Stimulated activated CD4-positive, alpha-beta T cell treated with anti-CD3 and anti-CD28 coated beads, Interleukin-15, amount 100 ng/mL, for 1 hour (primary cell): ENCODE measurements at places on chromosomes 7 and 10.

DNA sequence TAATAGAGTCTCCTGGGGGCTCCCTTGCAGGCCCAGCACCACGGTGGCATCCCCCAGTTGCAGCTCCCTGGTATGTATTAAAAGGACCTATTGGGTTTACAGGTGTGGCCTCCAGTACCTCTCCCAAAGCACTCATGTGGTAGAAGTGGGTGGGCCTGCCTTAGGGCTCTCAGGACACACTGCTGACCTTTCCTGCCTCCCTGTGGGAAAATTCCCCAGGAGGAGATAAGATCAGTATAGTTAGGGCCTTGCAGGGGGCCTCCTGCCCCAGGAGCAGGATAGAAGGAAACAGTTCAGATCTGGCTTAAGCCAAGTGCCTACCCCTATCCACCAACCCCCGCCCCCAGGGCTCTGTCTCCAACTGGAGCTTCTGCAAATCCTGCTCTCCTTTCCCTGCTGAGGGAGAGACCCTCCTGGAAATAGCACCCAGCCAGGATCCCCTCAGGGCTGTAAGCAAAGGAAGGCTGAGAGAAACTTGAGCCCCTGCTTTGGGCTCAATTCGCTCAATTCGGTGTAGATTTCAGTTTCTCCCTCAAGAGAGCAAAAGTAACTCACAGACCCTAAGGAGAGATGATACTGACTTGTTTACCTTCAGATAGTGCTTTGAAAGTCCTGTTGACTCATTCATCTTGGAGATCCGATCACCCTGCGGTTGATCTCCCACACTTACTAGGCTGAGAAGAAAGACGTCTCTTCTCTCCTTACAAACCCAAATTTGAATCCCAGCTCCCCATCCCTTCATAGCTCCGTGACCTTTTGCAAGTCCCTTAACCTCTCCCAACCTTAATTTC lies 130.6 kb downstream of the WDR11 start:
- no peak for DNase-seq

DNA sequence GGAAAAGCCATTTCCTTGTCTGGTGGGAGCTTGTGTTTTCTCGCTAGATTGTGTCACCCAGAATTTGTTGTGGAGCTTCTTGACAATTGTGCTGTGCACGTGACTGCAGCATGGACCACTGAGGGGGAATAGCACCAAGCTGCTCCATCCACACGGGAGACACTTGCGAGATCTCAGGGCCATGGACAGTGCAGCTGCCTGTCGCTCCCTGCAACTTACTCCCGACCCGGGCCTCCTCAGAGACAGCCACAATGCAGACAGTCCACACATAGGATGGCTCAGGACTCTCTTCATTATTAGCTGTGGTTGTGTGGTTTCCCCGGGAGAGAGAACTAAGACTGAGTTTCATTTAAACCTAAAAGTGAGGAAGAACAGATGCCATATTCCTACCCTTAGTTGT lies 673.2 kb upstream of the GALNT17 start:
- DNase-seq = no peak

GRCh38 chr10:54010337-54010933 lies 790.6 kb downstream of the PCDH15 start:
- no peak for DNase-seq

DNA sequence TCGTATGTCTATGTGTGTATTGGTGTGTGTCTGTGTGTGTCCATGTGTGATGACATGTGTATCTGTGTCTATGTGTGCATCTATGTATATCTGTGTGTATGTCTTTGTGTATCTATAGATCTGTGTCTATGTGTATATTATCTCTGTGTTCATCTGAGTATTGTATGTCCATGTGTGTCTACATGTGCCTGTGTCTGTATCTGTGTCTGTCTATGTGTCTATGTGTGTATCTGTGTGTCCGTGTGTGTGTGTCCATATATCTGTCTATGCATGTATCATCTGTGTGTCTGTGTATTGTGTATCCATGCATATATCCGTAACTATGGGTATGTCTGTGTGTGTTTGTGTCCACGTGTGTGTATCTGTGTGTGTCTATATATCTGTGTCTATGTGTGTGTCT lies 2.7 kb upstream of the FAM20C start:
- DNase-seq = no peak

DNA sequence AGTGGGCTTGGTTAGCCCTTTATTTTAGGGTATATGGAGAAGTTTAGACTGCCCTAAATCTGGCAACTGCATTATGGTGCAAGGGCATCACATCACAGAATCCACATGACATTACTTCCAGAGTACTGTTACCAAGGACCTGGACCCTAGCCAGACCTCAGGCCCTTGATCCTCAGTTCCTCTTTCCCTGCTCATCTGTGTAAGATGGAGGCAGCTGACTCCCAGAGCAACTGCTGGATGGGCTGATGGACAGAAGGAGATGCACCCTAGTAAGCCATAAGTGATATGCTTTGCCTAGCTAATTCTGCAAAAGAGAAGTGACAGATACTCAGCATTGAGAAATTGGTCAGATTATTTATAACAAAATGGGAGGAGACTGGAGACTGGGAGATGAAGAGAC lies 131.7 kb downstream of the DYNC1I1 start:
- DNase-seq = no peak

GRCh38 chr10:46292573-46293023 lies 5.8 kb downstream of the ANTXRL start:
- no peak for DNase-seq

- no peak for DNase-seq
Observed at GRCh38 chr10:30579574-30579973, 50.0 kb downstream of the LYZL2 start.

- no peak for DNase-seq
Observed at GRCh38 chr10:48762064-48763042, 77.7 kb downstream of the WDFY4 start.

GRCh38 chr7:17142831-17143541 lies 155.5 kb upstream of the AHR start:
- no peak for DNase-seq

DNA sequence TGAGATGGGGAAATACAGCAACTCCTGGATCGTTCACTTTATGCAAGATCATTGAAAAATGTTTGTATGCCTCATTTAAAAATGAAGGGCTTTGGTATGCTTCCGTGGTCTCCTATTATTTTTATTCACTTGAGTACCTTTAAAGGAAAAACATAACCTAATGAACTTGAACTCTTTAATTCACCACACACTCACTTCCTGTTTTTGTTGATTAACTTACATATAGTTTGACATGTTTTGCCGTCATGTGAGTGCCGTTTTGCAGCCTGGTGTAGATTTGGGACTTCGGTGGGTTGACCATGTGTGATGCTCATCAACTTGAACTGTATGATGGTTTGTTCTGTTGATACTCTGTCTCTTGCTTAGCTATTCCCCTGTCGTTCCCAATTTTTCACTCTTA lies 28.9 kb downstream of the CASP7 start:
- DNase-seq = no peak

DNA sequence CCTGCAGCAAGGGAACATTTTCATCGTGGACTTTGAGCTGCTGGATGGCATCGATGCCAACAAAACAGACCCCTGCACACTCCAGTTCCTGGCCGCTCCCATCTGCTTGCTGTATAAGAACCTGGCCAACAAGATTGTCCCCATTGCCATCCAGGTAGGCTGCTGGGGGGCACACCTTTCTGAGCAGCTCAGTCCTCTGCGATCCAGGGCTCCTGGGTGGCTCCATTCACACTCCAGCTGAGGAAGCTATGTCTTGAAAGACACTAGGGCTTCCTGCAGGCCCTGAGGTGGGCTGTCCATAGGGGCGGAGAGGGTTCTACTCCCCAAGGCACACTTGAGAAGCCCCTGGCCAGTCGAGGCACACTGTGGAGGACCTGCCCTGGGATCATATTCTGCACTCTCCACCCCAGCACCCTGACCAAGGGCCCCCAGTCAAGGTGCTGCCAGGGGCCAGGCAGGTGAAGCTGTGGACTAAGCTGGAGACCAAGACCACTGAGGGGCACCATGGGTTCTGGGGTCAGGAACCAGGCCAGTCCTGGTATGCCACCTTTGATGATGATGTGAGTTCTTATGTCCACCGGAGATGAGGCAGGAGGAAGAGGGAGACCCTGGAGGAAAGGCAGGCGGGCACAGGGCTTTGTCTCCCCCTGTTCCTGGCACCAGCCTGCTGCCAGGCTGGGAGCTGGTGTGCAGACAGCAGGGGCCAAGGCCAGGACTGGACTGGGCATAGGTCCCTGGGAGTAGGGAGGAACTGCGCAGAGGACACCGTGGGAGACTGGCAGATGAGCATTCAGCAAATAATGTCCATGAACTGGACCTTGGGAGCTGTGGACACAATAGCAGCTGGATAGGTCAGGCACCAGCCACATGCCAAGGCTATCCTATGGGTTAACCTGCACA lies 54.8 kb downstream of the ALOX5 start:
- DNase-seq = no peak

- no peak for DNase-seq
Observed at GRCh38 chr7:139998572-139998971, 64.2 kb downstream of the PARP12 start.

- no peak for DNase-seq
Observed at GRCh38 chr7:38506756-38507155, 124.4 kb downstream of the AMPH start.

DNA sequence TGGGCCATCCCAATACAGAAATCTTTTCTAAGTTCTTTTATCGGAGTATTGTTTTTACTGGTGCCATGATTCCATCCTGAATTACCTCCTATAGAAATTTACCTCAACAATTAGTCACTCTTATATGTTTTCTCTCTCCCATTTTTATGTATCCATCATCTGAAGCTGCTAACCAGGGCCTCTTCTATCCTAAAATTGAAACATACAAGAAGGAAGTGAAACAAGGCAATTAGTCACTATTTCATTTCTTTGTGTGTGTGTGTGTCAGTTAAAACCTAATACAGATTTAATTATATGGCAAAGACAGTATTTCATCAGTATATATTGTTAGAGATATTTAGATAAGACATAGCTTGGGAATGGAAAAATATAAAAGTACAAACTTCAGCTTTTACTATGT lies 148.4 kb upstream of the AHR start:
- DNase-seq = no peak

DNA sequence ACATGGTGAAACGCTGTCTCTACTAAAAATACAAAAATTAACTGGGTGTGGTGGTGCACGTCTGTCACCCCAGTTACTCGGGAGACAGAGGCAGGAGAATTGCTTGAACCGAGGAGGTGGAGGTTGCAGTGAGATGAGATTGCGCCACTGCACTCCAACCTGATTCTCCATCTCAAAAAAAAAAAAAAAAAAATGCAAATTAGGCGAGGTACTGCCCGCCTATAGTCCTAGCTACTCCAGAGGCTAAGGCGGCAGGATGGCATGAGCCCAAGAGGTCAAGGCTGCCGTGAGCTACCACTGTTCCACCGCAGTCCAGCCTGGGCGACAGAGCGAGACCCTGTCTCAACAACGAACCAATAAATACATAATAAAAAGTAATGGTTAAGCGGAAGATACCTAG lies 1.1 kb upstream of the EIF4H start:
- no peak for DNase-seq

- peak; percentile 5 for DNase-seq
Observed at GRCh38 chr10:112307358-112308124, 24.3 kb downstream of the TECTB start.

DNA sequence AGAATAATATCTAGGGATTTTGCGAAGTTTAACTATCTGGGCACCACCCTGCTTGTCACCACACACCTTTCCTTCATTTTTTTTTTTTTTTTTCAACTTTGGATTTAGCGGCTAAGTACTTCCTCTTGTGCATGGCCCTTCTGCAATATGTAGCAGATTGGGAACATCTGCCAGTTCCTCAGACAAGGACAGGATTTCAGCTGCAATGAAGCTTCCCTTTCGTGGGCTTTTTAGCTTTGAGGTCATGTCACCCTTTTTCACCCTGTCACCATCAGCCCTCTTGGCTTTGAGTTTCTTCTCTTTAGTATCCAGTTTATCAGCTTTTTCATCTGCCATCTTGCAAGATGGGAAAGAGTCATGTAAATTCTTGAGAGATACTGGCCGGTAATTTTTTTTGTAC lies 81.6 kb upstream of the ETV1 start:
- no peak for DNase-seq

- DNase-seq = no peak
Observed at GRCh38 chr10:73186266-73186665, 18.3 kb downstream of the FAM149B1 start.

DNA sequence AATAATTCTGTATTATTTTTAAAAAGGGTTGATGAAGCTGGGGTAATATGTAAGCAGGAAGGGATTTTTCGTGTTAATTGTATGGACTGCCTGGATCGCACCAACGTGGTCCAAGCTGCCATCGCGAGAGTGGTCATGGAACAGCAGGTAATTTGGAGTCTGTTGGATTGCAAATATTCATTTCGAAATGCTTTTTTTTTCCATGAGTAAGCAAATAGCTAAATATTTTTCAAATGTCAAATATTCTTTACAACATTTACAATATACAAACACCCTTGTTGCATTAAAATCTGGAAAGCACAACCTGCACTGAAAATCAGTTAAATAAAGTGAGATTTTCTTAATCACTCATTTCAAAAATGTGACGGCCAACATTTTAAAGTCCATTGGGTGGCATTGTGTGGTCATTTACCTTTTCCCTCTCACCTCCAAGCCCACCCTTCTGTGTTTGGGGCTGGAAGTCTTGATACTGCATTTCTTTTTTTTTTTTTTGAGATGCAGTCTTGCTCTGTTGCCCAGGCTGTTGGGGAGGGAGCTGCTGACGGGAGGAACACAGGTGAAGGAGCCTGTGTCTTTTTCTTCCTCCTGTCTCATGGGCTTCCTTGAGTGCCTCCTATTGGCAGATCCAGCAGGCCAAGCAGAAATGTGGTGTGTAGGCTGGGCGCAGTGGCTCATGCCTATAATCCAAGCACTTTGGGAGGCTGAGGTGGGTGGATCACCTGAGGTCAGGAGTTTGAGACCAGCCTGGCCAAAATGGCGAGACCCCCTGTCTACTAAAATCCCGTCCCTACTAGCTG lies 66.1 kb downstream of the MCMBP start:
- no peak for DNase-seq

DNA sequence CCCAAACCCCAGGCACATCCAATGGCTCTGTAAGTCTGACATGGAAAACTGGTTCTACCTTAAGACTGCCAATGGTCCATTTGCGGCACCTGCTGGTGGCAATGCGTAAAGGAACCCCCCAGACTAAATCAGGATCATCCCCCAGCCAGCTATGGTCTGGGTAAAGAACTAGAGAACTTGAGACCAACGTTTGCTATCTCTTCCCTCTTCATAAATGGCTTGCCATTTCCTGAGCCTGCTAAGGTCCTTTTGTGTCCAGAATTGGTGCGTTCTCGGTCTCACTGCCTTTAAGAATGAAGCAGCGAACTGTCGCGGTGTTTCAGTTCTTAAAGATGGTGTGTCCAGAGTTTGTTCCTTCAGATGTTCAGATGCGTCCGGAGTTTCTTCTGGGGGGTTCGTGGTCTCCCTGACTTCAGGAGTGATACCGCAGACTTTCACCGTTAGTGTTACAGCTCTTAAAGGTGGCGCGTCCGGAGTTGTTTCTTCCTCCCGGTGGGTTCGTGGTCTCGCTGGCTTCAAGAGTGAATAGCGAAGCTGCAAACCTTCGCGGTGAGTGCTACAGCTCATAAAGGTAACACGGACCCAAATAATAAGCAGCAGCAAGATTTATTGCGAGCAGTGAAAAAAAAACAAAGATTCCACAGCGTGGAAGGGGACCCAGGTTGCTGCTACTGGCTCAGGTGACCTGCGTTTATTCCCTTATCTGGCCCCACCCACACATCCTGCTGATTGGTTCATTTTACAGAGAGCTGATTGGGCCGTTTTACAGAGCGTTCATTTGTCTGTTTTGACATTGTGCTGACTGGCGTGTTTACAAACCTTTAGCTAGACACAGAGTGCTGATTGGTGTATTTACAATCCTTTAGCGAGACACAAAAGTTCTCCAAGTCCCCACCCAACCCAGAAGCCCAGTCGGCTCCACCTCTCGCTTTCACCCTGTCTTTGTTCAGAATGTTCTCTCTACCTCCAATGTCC lies 95.4 kb downstream of the ELMO1 start:
- DNase-seq = peak; percentile 43

- no peak for DNase-seq
Observed at GRCh38 chr7:116772926-116773749, 89.2 kb upstream of the CAPZA2 start.
